ENCODE measurements at places on chromosomes 7 and 10.

GRCh38 chr10:79943871-79944270 is 5.0 kb downstream of the SFTPD start:
- DNase-seq = no peak

DNA sequence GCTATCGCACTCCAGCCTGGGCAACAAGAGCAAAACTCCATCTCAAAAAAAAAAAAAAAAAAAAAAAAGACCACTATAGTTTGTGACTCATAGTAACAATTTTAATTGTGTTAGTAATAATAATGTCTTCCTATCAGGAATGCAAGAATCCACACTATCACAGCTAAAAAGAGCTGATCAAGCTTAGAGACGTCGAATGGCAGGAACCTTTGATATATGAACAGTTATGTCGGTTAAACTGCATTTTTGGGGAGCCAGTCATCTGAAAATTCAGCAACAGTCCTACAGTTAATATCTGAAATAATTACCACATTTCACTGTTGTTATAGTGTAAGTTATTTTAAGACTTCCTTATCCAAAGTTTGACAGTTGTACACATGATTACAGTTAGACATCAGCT is 8.8 kb downstream of the PHYH start:
- DNase-seq = no peak

DNA sequence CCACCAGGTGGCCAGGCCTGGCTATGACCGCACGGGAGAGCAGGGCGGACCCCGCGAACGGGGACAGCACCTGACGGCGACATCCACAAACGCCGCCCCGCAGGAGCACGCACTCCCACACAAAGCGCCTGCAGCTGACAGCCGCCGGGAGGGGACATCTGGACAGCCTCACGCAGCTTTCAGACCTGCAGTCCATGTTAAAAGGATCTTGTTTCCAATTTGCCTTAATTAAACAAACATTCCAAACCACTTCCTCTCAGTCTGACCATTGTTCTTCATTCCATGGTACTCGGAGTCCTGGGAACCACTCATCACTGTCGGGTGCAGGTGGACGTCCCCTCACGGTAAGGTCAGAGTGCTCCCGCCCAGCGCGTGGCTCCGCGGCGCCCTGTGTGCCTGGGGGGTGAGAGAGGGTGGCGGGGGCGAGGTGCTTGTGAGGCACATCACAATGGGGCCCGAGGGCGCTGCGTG is 5.9 kb upstream of the GPER1 start:
- DNase-seq = no peak

DNA sequence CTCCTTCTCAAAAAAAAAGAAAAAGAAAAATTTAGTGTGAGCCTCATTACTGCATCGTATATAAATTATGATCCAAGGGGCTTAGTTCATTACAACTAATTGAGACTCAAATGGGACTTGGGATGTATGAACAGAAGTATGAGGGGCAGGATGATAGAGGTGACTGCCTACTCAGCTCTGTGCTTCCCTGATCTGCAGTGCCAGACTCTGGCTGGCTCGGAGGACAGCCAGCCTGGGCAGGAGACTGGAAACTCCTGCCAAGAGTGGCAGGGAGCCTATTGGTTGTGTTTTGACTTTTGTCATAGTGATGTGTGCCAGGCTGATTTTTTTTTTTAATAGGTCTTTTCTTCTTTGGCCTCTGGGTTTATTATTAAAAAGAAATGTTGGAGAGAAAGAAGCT is 73.8 kb upstream of the GTF2IRD1 start:
- no peak for DNase-seq

DNA sequence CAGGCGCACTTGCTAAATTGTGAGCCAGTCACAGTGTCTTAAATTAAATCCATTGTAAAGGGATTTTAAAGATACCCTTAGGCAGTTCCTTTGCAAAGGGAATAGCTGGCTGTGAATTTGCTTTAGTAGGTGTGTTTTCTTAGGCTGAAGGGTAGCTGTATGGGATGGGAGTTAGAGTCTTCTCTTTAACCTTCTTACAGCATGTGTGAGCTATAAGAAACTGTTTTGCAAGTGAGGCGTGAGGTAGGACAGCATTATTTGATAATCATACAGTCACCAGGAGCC is 5.2 kb downstream of the EEPD1 start:
- no peak for DNase-seq

GRCh38 chr10:84308021-84308420 is 20.4 kb upstream of the CCSER2 start:
- no peak for DNase-seq

- no peak for DNase-seq
Observed at GRCh38 chr10:37495415-37495814, 362.0 kb downstream of the ZNF248 start.

DNA sequence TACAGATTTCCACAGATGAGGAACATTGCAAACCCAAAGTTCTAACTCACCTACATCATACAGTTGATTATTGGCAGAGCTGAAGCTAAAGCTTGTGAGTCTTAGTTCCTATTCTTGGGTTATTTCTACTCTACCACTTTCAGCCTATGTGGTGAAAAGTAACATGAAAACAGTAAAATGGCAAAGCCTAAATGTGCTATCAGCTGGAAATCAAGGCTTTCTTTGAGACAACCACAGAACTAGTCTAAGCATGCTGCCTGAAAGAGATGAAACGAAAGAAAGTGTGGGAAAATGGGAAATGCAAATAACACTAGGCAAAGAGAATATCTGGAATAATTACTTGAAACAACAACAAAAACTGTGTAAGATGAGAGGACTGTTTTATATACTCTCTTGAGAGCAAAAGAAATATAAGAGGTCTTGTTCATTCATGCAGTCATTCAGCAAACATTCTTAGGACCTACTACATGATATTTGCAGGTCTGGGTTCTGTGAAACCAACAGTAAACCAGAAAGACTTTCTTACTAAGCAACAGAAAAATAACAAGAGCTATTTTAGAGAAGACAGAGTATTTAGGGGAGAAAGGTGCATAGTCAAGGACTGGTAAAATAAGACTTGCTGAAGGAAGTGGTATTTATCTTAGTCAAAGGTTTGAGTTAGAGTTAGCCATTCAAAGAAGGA is 437.1 kb downstream of the HTR7 start:
- DNase-seq = no peak

- no peak for DNase-seq
Observed at GRCh38 chr7:130595986-130596385, 72.6 kb downstream of the COPG2 start.

GRCh38 chr7:37765872-37766525 is 82.4 kb upstream of the NME8 start:
- DNase-seq = peak; percentile 17

GRCh38 chr7:101422356-101423195 is 59.9 kb downstream of the COL26A1 start:
- DNase-seq = no peak

- no peak for DNase-seq
Observed at GRCh38 chr7:66967029-66967428, 28.4 kb downstream of the SBDS start.

GRCh38 chr10:120460776-120461175 is 3.7 kb downstream of the PLPP4 start:
- DNase-seq = no peak

- no peak for DNase-seq
Observed at GRCh38 chr7:134690016-134690415, 43.4 kb downstream of the BPGM start.

DNA sequence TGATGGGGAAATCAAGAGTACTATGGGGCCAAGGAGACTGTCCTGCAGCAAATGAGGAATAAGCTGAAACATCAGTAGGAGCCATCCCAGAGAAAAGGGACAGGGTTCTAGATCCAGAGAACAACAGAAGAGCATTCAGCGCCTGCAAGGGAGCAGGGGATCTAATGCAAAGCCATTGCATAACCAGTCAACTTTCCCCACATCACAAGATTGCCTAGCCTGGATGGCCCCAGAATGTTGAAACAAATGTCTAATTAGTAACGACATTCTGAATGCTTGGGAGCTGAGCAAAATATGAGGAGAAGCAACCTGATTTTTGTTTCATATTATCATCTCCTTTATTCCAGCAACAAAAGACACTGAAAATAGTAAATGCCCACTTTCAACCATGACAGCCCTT is 2.7 kb upstream of the MPP7 start:
- no peak for DNase-seq

DNA sequence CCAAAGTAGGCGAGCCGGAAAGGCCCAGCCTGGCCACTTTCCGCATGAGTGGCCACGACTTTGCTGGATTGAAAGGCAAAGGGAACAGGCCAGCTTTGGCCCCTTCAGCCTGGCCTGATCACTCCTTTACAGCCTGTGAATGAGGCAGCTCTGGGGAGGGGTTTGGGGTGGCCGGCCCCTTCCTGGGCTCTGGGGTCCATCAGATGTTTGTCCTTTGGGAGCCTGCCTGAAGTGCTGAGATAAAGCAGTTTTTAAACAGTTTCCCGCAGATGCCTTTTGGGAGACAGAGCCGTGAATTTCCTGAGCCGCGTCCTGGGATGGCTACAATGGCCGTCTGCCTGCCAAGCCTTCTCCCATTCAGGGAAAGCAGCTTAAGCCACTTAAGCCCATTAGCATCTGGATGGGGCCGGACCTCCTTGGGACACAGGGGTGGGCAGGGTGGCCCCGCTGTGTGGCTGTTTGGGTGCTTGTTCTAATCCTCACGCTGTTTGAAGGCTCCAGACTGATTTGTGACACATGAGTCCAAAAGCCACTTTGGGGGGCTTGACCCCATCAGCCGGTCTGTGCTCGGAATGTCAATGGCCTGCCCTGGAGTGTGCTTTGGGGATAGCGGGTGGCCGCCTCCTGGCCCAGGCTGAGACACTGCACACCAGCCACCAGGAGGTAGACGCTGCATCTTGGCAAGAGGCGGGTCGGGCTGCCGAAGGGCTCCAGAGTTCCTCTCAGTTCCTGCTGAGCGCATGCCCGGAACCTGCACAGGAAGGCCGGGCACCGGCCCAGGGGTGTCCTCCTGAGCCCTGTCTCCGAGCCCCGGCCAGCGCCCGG is 38.9 kb downstream of the NKX6-2 start:
- no peak for DNase-seq

DNA sequence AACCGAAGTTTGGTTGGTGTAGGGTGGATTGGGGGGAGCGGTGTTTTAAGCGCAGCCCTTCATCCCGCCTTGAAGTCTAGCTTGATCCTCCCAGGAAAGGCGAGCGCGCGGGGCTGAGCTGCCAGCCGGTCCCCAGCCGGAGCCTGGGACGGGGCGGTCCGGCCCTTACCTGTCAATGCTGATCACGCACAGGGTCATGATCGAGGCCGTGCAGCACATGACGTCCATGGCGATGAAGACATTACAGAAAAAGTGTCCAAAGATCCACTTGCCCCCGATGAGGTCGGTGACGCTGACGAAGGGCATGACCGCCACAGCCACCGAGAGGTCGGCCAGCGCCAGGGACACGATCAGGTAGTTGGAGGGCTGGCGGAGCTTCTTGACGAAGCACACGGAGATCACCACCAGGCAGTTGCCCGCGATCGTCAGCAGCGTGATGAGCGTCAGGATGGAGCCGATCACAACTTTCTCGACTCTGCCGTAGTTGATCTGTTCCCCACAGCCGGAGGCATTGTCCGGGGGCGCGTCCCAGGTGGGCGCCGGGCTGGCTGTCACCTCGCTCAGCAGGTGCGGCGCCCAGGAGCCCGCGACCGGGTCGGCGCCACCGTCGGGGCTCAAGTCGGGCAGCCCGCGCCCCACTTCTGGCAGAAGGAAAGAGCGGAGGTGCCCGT is 740 bp downstream of the HTR7 start:
- peak; percentile 3 for DNase-seq

DNA sequence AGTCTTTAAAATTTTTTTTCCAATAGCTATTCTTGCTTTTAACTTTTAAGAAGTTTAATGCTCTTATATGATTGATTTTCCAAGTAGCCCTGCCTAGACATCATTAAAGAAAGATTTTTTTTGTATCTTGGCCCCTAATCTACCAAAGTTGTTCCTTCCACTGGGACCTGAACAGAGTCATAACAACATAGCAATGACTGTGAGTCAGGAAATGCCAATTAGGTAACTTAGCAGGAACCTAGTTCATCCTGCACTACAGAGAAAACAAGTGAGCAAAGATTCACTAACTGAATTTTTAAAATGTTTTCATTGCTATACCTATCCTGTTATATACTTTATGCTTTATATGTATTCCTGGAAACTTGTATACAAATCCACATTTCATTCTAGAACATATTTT is 284.7 kb downstream of the BICC1 start:
- DNase-seq = no peak

- no peak for DNase-seq
Observed at GRCh38 chr10:124579011-124579399, 117.4 kb downstream of the LHPP start.

GRCh38 chr10:34185998-34186397 is 629.1 kb downstream of the PARD3 start:
- no peak for DNase-seq

- DNase-seq = no peak
Observed at GRCh38 chr10:182441-183201, 47.4 kb downstream of the ZMYND11 start.

DNA sequence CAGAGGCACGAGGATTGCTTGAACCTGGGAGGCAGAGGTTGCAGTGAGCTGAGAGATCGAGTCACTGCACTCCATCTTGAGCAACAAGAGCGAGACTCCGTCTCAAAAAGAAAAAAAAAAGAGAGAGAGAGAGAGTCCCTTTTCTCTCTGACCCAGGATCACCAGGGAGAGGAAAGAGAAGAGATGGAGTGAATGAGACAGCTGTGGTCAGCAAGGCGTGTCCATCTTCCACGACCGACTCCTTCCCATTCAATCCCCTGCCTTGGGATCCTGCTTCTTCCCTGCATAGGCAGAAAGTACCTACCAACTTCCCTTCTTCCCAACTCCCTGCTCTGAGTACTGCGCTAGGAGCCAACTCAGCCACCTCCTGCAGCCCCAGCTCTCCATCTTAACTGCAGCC is 5.2 kb upstream of the ZAN start:
- no peak for DNase-seq

DNA sequence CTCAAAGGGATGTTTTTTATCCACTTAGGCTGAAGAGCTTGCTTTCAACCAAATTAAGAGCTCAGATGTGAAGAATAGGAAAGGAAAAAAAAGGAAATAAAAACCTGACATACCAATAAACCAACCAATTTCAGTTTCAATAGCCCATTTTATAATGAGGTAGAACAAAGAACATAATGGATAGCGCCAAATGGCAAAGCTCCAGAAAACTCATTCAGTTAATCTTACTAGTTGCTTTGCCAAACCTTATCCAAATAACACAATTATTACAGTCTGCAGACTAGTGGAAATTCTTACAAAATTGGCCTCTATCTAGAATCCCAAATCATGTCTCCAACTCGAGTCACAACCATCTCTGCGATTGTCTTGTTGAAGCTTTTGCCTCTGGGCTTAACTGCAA is 337.0 kb downstream of the CRPPA start:
- no peak for DNase-seq

- DNase-seq = no peak
Observed at GRCh38 chr7:67426654-67427053, 430.0 kb downstream of the TYW1 start.

- no peak for DNase-seq
Observed at GRCh38 chr7:156889089-156889488, 3.9 kb downstream of the LMBR1 start.

GRCh38 chr10:49093922-49094321 is 21.4 kb downstream of the VSTM4 start:
- no peak for DNase-seq

All from activated naive CD8-positive, alpha-beta T cell treated with anti-CD3 and anti-CD28 coated beads for 36 hours (primary cell).